ENCODE measurements at places on chromosomes 12 and 14.

GRCh38 chr12:85260896-85261295 is 19.1 kb upstream of the ALX1 start:
- DNase-seq = no peak

DNA sequence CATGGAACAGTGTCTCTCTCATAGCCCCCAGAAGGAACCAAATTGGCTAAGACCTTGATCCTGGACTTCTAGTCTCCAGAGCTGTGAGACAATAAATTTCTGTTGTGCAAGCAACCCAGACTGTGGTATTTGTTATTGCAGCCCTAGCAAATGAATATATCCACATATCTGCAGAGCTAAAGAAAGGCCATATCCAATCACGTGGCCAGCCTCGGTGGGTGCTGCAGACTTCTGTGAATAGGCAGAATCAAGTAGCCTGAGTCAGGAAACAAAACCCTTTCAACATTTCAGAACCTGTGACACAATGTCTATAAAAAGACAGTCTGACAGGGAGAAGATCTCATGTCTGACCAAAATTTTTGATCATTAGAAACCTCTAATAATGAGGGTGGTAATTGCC is 71.0 kb upstream of the CPM start:
- no peak for DNase-seq

GRCh38 chr12:69925291-69925690 is 100.3 kb downstream of the MYRFL start:
- DNase-seq = no peak

GRCh38 chr14:102893452-102893851 is 29.0 kb upstream of the AMN start:
- DNase-seq = no peak

DNA sequence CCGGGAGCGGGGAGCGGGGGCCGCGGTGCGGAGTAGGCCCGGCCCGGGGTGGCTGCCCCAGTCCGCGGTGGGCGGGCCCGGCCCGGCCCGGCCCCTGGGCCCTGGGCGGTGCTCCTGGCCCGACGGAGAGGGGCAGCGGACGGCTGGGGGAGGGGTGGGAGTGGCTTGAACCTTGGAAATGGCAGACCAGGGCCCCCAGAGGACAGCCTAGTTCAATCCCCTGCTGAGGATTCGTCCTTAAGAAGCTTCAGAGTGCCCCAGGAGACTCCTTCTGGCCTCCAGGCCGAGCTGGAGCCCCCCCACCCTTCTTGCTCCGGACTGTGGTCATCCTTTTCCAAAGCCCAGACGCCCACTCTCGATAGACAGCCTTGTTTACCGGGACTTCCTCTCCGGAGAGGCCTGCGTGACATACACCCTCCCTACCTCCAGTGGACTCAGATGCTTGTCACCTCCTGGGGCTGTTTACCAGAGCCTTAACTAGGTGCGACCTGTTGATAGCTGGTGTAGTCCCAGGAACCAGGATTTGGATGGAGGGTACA is 458 bp downstream of the KHNYN start:
- no peak for DNase-seq

- DNase-seq = no peak
Observed at GRCh38 chr14:100263141-100263540, 24.2 kb downstream of the YY1 start.

DNA sequence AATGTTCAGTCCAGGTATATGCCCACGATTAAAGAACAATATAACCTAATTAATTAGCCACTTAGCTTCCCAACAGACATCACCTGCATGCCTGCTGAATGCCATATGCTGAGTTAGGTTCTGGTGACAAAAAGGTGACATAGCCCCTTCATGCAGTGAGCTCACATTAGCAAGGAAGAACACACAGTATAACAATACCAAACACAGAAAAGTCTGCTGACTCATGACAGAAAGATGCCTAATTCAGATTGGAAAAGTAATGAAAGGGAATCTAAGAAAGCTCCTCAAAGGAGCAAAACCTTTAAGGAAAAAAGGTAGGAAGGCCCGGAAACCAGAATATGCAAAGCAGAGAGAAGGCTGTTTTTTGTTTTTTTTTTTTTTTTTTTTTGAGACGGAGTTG is 59.0 kb downstream of the FERMT2 start:
- DNase-seq = no peak

GRCh38 chr12:21774358-21775132 is at the start of gene KCNJ8:
KCNJ8 (minus strand) TSS chr12:21774706; CDS start chr12:21773616, 1,090 bp downstream.
- no peak for DNase-seq

- DNase-seq = no peak
Observed at GRCh38 chr14:69535230-69535848, 39.3 kb downstream of the CCDC177 start.

DNA sequence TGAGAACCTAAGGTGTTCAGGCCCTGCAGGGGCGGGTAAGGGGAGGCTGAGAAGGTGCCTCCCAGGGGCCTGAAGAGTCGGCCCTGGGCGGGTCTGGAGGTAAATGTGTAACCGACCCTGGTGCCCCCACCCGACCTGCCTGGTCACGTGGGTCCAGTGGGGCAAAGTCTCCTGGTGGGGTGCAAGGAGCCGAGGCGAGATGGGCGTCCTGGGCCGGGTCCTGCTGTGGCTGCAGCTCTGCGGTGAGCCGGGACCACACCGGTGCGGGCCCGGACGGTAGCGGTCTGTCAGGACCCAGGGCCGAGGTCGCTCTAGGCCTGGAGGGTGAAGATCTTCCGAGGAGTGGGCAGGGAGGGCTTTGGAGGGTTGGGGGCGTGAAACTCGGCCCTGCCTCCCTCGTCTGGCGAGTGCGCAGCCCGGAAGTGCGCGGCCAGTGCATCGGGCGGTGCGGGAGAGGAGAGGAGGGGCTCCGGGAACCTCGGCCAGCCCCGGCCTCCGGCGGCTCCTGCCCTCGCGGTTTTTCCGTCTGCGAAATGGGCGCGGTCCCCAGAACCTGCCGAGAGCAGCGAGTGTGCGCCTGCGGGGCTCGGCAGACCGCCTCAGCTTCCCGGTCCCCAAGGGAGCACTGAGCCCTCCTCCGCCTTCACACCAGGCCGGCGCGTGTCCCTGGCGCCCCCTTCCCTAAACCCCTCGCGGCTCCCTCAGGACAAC is at the start of gene AMN:
TSS of gene AMN (plus strand) at position 174 of the 711 bp plus-strand sequence. CDS start at position 200, 26 bp downstream.
- DNase-seq = no peak

- DNase-seq = peak; percentile 14
Observed at GRCh38 chr12:95805864-95806671, 15.5 kb upstream of the NTN4 start.

DNA sequence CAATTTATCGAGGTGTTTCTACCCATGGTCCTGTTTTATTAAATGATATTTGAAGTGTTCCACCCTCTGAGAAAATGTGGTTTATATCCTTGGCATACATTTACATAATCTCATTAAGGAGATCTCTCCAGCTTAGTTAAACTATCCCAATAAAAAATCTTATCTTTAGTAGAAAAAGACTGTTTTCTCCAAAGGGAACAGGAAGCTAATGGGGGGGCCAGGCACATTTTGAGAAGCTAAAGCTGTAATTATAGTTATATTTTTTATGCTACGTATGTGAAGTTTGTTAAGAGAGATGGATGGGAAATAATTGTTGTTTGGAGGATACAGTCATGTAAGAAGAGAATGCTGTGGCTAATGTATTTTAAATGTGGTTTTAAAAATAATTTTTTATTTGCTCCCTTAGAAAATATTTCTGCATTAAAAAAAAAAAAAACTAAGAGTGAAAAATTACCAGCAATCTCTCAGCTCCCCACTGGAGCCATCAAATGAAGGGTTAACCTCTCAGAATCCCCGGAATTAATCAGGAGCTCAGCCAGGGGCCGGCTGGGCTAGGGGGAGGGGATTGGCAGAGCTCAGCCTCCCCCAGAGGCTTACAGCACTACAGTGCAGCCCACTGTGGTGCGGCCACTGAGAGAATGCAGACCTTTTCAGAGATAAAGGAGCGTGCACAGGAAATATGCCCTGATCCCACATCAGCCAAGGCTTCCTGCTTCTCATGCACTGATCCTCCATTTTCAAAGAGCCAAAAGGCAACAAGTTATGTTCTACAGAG is 185.8 kb downstream of the EGLN3 start:
- DNase-seq = no peak

GRCh38 chr12:127396734-127397133 is 870.2 kb upstream of the TMEM132C start:
- no peak for DNase-seq

DNA sequence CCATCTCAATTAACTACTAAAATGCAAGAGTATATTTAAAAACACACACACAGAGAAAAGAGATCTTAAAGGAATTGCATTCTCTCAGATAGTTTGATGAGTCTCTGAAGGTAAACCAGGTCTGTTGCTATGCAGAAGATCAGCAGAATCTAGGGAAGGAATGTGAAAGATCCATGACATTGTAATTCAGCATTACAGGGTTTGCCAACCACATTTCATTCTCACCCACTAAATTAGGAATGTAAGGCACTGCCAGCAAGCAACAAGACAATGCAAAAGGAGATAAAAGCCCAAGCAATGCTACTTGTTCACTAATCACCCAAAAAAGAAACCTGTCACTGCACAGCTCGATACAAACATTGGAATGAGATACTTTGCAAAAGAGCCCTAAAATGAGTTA is 106.3 kb downstream of the LRIG3 start:
- no peak for DNase-seq

DNA sequence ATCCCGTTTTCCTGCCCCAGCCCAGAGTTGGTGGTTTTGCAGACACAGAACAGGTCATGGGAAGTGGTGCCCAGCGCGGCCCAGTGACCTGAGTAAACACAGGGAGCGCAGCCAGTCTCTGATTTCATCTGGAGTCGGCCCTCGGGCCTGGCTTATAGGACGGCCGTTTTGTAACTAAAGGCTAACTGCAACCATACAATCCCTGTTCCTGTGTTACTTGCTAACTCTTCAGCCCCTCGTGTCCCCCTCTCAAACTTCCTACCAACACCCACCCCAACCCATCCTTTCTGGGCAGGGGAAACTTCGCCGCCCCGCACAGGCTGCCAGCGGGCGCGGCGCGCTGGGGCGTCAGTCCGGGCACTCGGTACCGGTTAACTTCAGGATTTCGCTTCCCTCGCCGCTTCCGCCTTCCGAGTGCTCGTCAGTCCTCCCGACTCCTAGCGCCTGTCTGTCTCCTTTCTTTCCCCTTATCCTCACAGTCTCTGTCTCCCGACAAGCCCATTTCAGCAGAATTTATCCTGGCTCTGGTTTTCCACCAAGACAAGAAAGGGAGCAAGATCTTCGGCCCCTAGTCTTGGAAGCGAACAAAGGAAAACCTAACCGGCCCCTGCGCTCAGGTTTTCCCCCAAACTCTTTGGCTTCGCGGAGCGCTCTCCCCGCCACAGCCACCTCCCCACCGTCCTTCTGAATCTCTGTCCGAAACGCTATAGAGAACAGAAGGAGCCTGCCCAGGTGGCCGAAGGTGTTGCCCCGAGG is 2.0 kb downstream of the SIX1 start:
- no peak for DNase-seq

- DNase-seq = no peak
Observed at GRCh38 chr14:44168566-44168965, 338.5 kb downstream of the FSCB start.

GRCh38 chr12:77578466-77579220 is 252.1 kb upstream of the NAV3 start:
- DNase-seq = no peak

DNA sequence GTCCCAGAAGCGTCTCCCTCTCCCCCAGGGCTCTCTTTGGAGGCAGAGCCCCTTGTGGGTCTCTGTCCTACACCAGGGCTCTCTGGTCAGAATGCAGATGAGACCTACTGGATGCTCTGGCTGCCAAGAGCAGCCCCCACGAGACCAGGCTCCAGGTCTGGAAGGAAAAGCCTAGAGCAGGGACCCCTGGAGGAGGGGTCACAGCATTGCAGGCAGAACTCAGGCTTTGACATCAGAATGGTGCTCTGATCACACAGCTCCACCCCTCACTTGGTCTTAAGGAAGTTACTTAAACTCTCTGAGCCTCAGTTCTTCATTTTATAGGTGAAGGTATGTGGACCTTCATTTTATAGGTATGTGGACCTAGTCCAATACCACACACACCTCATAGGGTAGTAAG is 83.1 kb downstream of the ARL6IP4 start:
- no peak for DNase-seq

- no peak for DNase-seq
Observed at GRCh38 chr12:62166525-62166924, 93.7 kb upstream of the USP15 start.

- peak; percentile 1 for DNase-seq
Observed at GRCh38 chr12:105279460-105280056, 43.6 kb upstream of the APPL2 start.

DNA sequence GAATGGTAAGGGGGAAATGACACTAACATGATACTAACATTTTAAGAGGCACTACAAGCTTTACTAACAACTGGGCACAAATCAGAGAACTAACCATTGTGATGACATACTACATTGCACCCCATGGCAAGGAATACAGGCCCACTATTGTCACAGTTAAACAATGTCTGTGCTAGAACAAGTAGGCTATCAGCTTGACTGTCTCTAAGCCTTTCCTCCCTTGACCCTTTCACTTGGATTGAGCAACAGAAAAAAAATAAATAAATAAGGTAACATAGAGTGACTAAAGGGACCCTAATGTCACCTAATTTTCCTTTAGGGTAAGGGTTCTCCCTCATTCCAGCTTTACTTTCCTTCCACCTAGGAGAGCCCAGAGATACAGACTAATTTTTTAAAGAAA is 4.4 kb downstream of the SLC38A2 start:
- DNase-seq = no peak

- no peak for DNase-seq
Observed at GRCh38 chr14:23355871-23356435, 3.3 kb upstream of the SLC22A17 start.
